GM12892 (cell line): ENCODE measurements at places on chromosomes 12 and 14.

DNA sequence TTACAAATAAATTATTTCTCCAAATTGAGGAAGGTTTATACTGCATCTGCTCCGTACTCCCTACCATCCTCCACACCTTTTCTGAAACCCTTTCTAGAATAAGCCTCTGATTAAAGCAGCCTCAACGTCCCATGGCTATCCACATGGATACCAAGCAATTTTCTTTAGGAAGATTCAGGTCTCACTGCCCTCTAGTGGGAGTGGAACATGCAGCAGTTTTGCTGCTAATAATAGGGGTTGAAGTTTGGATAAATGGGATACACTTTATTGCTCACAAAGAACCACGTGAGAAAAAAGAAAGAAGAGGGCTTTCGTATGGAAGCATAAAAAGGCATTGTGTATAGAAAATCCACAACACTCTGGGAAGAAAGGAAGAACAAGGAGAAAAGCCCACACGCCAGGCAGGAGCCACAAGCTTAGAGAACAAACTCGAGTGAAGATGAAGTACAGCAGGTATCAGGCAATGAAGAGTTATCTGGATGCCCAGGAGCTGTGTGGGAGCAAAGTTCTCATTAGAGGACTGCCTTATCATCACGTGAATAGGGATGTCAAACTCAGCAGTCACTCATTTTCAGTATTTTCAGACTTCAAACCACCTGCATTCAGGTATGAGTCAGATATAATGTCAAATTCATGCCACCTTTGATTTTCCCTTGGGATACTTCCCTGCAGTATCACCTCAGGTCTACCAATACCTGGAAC, 45.8 kb downstream of the CCER1 start:
- DNase-seq: no peak

DNA sequence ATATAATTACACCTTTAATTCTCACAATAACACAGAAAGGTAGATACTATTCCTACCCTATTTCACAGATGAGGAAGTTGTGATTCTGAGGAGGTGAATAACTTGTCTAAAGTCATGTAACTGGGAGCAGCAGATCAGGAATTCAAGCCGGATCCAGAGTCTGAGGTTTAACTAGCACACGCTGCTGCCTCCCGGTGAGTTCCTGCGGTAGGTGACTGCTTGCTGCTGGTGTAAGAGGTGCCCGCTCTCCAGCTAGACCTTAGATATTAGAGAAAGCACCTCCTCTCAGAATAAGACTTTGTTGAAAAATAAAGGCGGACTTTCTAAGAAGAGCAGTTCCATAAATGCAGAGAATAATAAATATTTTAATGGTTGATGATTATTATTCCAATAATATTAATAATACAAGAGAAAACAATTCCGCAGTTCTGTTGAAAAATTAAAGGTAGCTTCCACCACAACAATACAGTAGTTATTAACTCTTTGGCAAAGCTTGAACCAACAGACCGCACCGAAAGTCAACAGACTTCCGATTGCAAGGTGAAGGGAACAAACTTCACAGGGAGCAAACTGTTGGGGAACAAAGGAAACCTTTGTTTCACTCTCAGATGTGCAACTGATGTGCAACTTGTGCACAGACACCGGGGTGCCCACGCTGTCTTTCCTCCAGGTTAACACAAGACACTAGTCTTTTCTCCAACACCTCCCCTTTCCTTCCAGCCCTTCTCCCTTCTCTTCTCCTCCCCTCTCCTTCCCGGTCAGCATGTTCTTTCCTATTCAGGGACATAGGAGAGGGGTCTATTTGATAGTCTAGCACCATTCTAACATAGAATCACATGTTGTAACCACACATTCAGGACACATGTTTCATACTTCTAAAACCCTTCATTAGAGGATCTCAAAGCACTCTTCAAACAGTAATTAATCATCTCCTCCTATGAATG, 73.2 kb upstream of the EGLN3 start:
- no peak for DNase-seq

DNA sequence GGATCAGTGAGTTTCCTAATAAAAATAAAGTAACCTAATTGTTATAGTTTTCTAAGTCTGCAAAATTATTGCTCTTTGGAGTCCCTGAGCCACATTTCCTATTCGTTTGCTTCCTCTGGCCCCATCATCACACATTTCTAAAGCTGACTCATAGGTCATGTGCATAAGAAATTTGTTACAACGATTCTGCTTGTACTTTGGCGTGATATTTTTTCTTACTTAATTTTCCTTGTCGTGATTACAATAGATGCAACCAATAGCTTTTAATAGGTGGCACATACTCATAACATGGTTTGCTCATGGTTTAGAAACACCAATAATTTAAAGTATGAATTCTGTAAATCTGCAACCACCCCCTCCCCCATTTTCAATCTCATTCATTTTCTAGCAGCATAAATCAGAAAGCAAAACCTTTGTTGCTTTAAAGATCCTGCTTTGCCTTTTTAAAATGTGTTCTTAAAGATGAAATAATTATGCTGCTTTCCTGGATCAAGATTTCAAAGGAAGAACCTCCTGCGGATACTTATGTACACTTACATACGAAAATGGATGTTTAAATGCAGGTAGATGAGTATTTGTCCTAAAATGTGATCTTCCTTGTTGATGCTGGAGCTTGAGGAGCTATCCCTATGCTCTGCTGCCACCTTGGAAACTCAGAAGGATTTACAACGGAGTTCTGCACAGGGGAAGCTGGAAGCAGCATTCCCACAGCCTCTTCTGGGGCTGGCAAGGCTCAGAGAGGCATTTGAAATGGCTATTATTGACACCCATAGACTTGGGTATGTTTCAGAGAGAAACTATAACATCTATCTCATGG, 1.7 kb upstream of the FLRT2 start:
- no peak for DNase-seq

GRCh38 chr12:67471810-67472209, 176.7 kb upstream of the DYRK2 start:
- no peak for DNase-seq

DNA sequence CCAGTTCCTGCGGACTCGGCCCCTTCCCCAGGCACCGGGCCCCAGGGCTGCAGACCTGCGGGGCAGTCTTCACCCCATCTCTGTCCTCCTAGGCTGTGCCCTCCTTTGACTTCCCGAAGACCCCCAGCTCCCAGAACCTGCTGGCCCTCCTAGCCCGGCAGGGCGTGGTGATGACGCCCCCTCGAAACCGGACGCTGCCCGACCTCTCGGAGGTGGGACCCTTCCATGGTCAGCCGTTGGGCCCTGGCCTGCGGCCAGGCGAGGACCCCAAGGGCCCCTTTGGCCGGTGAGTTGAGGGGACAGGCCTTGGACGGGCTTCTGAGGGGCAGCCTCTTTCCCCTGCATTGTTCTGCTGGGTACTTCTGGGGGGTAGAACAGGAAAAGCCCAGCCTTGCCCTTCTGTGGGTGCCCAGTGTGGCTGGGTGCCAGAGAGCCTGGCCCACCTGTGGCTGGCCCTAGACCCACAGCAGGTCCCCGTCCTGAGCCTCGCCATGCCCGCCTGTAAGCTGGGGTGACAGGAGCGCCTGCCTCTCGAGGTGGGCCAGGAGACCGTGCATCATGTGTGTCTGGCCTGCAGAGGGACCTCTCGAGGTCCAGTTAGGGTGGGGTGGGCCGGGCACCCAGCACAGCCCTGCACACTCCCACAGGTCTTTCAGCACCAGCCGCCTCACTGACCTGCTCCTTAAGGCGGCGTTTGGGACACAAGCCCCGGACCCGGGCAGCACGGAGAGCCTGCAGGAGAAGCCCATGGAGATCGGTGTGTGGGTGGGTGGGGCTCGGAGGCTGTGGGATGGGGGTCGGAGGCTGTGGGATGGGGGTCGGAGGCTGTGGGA, 12.6 kb upstream of the PUS1 start:
- peak; percentile 40 for DNase-seq

GRCh38 chr12:122228092-122228491, 2.2 kb upstream of the DIABLO start:
- DNase-seq: no peak

GRCh38 chr12:97368462-97369163, 94.0 kb upstream of the RMST start:
- no peak for DNase-seq

DNA sequence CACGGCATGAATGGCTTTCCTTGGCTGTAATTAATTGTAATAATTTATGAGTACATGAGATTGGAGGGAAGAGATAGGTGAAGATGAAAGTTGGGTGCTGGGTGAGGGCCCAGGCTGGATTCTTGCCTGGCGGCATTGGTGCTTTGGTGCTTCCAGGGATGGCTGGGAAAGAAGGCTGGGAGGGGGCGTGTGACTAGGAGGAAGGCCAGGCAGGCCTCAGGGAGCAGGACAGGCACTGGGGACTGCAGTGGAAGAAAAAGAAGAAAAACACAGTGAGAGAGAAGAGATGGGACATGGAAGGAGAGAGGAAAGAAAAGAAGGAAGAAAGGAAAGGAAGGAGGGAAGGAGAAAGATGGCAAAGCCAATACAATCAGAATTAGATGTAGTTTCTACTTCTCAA, 3.7 kb downstream of the HOXC9 start:
- no peak for DNase-seq

DNA sequence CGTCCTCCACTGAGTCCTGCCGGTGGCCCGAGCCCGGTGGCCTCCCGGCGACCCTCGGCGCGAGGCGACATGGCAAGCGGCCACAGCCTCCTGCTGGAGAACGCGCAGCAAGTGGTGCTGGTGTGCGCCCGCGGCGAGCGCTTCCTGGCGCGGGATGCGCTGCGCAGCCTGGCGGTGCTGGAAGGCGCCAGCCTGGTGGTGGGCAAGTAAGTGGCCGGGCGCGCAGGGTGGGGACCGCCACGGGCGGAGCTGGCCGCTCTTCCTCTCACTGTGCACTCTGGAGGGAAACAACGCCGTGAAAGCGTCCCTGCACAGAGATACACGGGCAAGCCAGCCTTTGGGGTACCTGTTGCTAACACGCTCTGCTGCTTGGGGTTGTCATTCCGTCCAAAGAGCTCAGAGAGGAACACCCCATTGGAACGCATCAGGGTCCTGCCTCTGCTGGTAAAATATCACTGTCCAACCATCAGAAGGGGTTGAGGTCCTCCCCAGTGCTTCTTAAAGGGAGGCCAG, at the start of gene AMDHD1:
AMDHD1 (plus strand) TSS at position 2 of the 513 bp plus-strand sequence; CDS start at position 70, 68 bp downstream.
- peak; percentile 42 for DNase-seq

GRCh38 chr12:109393437-109394345, 46.0 kb downstream of the MYO1H start:
- peak; percentile 40 for DNase-seq

- DNase-seq: no peak
These were observed 116.9 kb downstream of the DUSP6 start for GRCh38 chr12:89235189-89235993.

DNA sequence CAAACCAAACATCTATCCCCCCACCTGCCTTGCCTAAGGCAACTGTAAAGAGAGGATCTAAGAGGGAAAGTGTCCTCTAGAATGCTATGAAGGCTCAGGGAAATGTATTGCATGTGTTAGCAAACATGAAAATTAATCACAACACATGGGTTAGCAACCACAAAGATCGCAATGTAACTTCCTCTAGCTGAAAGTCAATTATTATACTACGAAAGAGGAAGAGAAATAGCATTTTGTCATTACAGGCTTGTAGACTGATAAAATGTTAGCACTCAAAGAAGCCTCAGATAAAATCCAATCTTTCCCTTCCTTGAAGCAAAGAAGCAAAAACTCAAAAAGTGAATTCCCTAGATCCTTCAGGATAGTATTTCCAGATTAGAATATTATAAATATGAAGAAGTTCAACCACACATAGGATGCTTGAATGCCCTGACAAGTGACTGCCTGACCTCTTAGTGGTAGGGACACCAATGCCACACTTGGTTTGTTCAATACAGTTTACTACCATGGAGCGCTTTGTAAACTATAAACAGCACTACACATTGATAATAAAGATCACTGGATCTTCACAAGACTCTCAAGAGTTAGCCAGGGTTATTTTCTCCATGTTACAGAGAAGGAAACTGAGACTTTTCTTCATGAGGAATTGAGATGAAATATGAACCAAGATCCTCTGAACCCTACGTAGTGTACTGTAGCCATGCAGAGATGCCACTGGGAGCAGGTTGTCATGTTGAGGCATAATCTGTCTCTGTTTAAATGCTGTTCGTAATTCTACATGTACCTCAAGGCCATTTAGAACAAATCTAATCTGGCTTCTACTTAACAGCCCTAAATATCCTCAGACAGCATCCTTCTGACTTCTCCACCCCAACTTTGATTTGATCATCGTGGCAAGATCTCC, 100.7 kb downstream of the ITPR2 start:
- DNase-seq: no peak

DNA sequence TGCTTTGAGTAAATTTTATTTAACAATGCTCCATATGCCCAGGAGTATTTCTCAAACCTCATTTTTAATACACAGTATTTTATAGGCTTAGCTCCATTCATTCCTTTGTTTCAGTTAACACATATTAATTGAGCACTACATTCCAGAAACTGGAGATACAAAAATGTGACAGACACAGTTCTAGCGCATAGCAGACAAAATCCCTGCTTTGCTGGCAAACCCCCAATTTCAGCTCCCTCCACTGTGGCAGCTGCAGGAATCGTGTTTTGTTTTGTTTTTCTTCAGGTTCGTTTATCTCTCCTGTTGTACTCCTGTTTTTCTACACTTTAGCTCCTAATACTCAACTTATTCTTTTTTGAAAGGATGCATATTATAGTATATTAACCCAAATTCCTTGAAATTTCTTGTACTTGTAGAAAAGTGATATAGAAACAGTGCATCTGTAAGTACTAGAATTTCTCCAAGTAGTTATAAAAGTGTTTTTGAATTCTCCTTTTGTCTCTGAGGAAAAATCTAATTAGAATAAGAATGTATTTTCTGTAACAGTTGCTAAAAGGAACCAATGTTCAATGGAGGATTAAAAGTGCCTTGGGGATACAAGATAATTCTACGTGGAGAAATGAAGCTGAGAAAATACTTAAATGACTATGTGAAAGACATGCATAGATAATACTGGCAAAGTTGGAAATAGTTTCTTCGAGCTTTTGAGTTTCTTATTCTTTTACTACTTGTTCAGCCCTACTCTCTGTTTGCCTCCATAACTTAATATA, 6.4 kb upstream of the RAB21 start:
- no peak for DNase-seq

GRCh38 chr14:63308723-63309317, 9.9 kb downstream of the GPHB5 start:
- DNase-seq: no peak

DNA sequence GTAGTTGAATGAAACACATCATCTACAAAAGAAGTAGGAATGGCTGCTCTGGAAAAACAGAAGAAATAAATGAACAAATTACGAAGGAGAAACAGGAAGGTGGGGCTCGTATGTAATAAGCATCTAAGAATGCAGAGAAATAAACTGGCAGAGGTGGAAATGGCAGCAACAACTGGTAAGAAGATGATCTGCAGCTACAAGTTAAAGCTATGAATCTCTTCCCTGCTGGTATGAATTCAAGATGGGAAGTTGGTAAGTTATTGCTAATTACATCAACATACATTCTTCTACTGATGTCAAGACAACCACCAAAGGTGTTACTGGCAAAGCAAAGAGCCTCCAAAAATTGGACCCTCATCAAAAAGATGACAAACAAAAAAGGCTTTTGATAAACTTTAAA, 59.8 kb downstream of the HECTD4 start:
- no peak for DNase-seq

GRCh38 chr14:63996016-63996415, 143.2 kb downstream of the SYNE2 start:
- DNase-seq: no peak
